ENCODE measurements at places on chromosomes 3 and 15. TPM values are rescaled to one million over a fixed set of nuclear protein-coding genes. Genes with fewer than 3 reads are reported as not detected.

The ANKRD28 gene
- 5.6 TPM for polyA plus RNA-seq

The GCSAM gene
- 43.5 TPM for polyA plus RNA-seq

The LRRC31 gene
- polyA plus RNA-seq: not detected

The SLC9C1 gene
- not detected for polyA plus RNA-seq

The ARL13B gene
- 7.4 TPM for polyA plus RNA-seq

The DGKG gene
- 0.44 TPM for polyA plus RNA-seq

The PPP1R14D gene
- not detected for polyA plus RNA-seq

The NMNAT3 gene
- polyA plus RNA-seq: 3.3 TPM

- DNase-seq: no peak
Observed at GRCh38 chr15:40002295-40002694, 36.7 kb downstream of the SRP14 start.

GRCh38 chr3:197599089-197599765 is 43.5 kb upstream of the BDH1 start:
- peak; percentile 76 for DNase-seq

DNA sequence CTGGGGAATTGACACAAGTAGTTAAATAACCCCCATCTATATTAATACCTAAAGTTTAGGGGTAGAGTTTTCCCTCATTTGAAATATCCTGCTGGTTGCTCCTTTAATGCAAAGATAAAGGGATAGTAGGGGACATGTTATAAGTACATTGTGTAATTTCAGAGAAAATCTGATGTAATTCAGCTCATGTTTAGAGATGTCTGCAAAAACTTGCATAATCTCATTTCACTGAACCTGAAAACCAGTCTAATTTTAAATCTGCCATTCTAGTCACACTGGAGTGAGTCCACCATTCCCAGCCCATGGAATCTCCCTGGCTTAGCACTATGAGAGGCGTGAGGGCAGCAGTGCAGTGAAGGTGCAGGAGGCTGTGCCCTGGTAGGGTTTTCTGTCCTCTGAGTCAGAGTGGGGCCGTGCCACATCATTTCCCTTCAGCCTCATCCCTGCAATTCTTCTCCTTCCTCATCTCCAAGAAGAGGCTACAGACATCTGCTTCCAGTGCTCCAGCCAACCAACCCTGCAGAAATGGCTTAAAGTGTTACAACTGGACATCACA is 246.3 kb upstream of the UMPS start:
- DNase-seq: no peak

GRCh38 chr3:125591116-125591760 is 4.1 kb downstream of the OSBPL11 start:
- no peak for DNase-seq

- DNase-seq: peak; percentile 60
Observed at GRCh38 chr3:107235928-107236315, 141.3 kb upstream of the CCDC54 start.

DNA sequence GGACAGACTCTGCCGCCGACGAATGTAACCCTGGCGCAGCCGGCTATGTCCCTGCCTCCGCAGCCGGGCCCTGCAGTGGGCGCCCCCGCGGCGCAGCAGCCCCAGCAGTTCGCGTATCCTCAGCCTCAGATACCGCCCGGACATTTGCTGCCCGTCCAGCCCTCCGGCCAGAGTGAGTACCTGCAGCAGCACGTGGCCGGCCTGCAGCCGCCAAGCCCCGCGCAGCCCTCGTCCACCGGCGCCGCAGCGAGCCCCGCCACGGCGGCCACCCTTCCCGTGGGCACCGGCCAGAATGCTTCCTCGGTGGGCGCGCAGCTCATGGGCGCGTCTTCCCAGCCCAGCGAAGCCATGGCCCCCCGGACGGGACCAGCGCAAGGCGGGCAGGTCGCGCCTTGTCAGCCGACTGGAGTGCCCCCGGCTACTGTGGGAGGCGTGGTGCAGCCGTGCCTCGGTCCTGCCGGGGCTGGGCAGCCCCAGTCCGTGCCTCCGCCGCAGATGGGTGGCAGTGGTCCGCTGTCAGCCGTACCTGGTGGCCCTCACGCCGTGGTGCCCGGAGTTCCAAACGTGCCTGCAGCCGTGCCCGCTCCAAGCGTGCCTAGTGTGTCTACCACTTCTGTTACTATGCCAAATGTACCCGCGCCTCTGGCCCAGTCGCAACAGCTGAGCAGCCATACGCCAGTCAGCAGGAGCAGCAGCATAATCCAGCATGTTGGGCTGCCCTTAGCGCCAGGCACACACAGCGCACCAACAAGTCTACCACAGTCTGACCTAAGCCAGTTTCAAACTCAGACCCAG is 2.4 kb downstream of the TSC22D2 start:
- DNase-seq: peak; percentile 21

DNA sequence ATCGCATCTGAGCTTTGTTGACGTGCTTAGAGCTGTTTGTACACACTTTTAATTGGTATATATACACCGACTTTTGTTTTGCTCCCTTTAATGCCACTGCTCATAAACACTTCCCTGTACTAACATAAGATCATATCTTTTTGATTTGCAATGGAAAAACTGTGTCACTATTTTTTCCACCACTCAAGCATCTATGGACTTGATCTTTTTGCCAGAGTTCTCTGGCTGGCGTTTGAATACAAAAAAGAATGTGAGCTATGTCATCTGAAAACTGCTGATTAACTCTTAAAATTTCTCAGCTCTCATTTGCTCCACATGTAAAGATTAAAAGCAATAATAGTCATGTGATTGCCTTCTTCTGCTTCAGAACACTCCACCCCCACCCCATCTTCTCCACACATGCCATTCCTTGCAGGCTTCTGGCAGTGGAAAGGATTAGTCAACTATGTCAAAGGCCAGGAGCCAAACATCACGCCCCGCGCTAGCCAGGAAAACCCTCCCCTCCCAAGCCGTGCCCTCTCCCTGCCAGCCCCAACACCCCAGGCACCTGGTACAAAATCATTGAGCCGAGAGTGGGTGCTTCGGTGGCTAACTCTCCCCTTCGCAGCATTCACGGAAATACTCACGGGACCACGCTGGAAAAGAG is 123.4 kb upstream of the MEF2A start:
- no peak for DNase-seq

- no peak for DNase-seq
Observed at GRCh38 chr15:87735522-87735921, 521.0 kb downstream of the NTRK3 start.

- DNase-seq: no peak
Observed at GRCh38 chr3:159804726-159805410, 183.8 kb upstream of the IL12A start.

DNA sequence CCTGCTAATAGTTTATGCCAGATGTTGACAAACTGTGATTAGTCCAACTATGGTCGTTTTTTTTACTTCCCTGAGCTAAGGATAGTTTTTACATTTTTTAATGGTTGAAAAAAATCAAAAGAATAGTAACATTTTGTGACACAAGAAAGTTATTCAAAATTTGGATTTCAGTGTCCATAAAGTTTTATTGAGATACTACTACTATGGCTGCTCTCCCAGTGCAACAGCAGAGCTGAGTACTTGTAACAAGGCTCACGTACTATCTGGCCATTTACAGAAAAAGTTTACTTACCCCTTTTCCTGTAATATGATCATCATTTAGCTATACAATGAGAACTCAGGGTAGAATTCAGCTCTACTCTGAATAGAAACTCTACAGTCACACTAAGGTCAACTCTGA is 11.5 kb upstream of the TMEM62 start:
- DNase-seq: no peak

GRCh38 chr15:85044251-85044853 is 62.7 kb downstream of the PDE8A start:
- DNase-seq: peak; percentile 29

GRCh38 chr3:149197669-149198068 is 24.0 kb downstream of the CP start:
- no peak for DNase-seq

DNA sequence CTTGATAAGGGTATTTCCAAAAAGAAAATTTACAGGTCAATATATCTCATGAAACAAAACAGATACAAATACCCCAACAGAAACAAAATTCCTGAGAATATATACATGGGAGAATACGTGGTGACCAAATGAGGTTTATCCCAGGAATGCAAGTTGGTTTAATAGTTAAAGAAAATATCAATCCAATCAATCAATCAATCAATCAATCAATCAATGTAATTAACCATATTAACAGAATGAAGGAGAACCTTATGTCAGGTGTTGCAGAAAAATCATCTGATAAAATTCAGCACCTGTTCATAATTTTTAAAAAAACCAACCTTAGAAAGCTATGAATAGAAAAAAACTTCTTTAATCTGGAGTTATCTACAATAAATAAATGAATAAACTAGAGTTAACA is 35.9 kb downstream of the ITGA11 start:
- no peak for DNase-seq

- DNase-seq: no peak
Observed at GRCh38 chr3:148763986-148764935, 63.4 kb upstream of the CPB1 start.

GRCh38 chr3:143339451-143339850 is 219.9 kb downstream of the CHST2 start:
- DNase-seq: no peak

DNA sequence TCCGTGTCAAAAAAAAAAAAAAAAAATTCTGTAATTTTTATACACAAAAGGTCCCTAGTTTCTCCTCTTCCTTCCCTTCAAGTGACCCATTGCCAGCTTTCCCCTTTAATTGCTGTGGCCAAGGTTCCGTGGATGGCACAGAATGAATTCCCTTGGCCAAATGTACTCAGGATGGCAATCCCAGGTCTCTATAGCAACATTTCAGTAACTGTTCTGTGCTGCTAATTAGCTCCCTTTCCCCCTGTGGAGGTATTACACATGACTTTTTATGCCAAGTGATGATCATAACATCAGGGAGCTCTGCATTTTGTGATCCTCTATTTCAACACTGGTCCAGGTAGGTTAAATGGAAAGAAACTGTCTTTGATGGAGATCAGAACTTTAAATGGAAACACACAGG is at the start of gene OR4F6:
TSS of gene OR4F6 (plus strand) at position 301 of the 400 bp plus-strand sequence. CDS start 2,211 bp downstream, outside the sequence.
- DNase-seq: no peak

DNA sequence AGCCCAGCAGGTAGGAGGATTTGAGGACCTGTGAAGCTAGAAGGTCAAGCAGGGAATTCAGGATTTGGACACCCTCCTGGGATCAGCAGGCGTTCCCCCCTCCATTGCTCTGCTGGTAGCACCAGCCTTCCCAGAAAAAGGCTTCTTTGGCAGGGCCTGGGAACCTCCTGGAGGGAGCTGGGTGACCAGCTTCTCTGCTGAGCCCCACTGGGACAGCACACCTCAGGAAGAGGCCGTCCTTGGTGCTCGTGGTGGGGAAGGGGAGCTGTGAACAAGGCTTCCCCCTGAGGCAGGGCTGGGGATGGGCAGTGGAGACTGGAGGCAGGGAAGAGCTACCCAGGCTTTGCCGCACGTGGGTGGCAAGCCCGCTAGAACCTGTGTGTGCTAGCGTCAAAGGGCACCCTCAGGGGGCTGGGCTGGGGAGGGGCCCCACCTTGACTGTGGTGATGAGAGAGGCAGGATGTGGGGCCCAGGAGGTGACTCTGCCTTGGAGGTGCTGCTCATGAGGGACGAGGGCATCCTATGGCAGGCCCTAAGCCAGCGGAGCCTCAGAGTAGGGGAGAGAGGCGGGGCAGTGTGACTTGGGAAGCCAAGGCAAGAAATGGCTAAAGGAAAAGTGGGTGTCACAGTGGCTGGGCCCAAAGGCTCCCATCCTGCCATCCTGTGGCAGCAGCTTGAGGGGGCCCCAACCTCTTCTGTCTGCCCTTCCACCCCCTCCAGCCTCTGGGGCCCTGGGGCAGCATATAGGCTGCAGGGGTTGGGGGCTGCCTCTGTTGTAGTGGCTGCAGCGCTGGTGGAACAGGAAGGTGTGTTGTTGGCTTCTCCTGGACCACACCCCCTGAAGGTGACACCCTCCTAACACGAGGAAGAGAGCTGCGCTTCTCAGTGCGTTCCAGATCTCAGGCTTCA is 20.7 kb downstream of the KLF13 start:
- DNase-seq: no peak

GRCh38 chr3:22634433-22634832 is 568.7 kb upstream of the UBE2E2 start:
- DNase-seq: no peak

- DNase-seq: peak; percentile 1
Observed at GRCh38 chr3:154018100-154018696, 103.0 kb upstream of the ARHGEF26 start.

- no peak for DNase-seq
Observed at GRCh38 chr3:71311661-71312046, 271.9 kb downstream of the FOXP1 start.

- no peak for DNase-seq
Observed at GRCh38 chr15:94263341-94264273, 32.2 kb downstream of the MCTP2 start.

GRCh38 chr15:71080705-71081104 is 34.6 kb upstream of the THSD4 start:
- DNase-seq: no peak

Measured in naive B cell (primary cell).